ENCODE measurements at places on chromosomes 16 and 17.

- peak; percentile 38 for DNase-seq
Measured at GRCh38 chr17:9890124-9890523, 14.9 kb downstream of the RCVRN start.

DNA sequence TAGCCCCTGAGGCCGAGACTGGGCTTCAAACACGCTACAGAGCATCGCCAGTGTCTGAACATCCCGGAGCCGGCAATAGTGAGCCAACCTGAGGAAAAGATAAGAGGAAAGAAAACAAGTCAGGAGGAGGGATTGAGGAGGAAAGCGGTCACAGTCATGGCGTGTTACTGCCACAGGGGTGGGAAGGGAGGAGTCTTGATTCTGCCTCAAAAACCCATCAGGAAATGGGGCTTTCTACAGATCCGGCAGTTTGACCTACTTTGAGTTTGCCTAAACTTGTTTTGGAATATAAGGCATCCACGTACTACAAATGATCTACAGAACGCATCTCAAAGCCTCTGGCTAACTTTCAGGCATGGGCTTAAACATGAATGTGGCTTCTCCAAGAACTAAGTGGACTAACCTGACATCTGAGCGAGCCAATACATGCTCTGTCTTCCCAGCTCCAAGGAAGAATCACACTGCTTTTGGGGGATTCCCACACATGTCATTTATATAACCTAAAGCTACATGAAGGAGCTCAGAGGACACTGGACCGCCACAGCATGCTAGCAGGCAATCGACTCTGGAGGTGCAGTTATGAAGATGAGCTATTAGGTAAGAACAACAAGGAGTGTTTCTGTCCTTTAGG, 96.6 kb downstream of the WDR59 start:
- no peak for DNase-seq

DNA sequence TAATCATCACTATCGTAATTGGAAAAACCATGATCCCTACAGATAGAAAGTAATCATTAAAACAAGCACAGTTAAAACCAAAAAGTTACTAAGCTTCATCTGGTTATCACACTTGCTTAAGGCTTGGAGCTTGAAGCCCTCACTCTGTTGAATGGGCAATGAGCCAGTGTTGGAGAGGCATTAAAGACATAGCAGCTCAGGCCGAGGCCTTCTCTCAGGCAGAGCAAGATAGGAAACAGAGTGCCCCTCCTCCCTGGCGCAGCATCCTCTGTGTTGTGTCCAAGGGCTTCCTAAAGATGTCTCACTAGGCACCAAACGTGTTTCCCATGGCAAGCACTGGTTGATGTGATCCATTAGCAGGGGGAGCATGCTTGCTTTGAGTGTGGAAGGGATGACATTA, 34.9 kb upstream of the LGALS9 start:
- DNase-seq = no peak

GRCh38 chr16:30110661-30111060, 2.7 kb downstream of the GDPD3 start:
- DNase-seq = no peak

GRCh38 chr17:81952792-81953228, 5.8 kb upstream of the MYADML2 start:
- no peak for DNase-seq

GRCh38 chr17:74842599-74843351, 16.9 kb downstream of the GRIN2C start:
- no peak for DNase-seq

DNA sequence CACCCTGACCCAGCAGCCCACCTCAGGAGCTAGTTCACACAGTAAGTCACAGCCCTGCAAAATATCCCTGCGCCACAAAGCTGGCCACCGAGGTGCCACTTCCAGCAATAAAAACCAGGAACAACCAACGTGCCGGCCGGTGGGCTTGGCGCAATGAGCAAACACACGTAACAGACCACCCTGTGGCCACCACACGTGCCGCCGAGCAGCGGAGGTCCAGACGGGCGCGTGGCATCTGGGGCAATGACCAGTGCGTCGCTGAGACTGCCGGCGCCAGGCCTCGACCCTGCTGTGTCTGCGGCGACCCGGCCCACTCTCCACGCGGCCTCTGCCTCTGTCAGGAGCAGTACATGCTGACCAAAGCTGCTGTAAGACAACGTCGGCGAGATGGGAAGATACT, 31.5 kb downstream of the LMF1 start:
- no peak for DNase-seq

- DNase-seq = no peak
Measured at GRCh38 chr17:76727745-76728456, 1.3 kb downstream of the METTL23 start.

DNA sequence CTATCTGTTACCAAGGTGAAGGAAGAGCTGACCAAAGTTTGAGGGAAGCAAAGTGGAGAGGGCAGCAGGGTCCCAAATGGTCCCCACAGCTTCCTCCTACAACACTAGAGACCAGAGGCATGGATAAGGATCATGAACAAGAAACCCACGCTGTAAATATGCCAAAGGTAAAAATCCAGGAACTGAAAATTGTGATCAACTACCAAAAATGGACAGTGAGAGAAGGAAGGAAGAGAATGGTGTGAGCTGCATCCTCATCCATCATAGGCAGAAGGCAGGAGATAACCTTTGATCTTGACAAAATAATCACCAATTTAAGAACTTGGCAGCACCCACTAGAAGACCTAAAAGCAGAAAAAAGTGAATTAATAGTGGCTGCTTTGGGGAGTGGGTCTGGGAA, 66.2 kb downstream of the CYTH1 start:
- DNase-seq = no peak

- DNase-seq = no peak
Measured at GRCh38 chr16:66612422-66612821, 7.9 kb downstream of the CMTM3 start.

GRCh38 chr16:76207270-76207669, 69.9 kb upstream of the CNTNAP4 start:
- DNase-seq = no peak

DNA sequence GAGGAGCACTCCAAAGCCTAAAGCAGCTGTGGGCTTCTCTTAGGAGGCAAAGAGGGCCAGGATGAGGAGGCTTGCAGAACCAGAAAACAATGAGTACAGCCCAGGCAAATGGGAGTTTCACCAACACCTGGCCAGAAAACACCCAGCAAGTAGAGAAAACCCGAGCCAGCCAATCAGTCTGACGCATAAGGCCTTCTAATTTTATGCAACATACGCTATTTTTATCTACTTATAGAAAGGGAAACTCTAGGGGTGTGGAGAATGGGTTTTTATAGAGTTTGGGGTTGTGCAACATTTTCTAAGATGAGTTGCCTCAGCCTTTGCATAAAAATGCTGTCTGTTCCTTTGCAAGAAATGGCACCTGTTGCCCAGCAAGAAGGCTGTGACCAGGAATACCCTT, 529.0 kb upstream of the CDH5 start:
- no peak for DNase-seq

GRCh38 chr17:45043813-45044540, 7.5 kb downstream of the DCAKD start:
- no peak for DNase-seq

- DNase-seq = no peak
Measured at GRCh38 chr16:55331648-55332185, 7.7 kb downstream of the IRX6 start.

DNA sequence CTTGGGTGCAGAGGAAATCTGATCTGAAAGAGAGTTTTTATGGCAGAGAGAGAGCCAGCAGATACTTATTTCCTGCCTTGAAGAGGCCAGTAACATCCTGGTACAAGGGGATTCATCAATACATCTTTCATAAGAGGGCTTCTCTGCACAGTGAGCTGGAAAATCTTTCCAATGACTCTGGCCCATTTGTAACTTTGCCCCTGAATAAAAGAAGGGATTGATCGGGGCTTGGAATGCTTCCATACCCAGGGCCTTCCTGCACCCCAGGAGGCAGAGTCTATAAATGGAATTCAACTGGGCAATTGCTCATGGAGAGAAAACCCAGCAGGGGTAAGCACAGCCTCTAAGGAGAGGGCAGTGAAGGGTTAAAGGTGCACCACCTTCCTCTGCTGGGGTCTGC, 163.3 kb downstream of the XYLT1 start:
- DNase-seq = no peak

- DNase-seq = no peak
Measured at GRCh38 chr17:78787444-78787843, 5.4 kb upstream of the CYTH1 start.

DNA sequence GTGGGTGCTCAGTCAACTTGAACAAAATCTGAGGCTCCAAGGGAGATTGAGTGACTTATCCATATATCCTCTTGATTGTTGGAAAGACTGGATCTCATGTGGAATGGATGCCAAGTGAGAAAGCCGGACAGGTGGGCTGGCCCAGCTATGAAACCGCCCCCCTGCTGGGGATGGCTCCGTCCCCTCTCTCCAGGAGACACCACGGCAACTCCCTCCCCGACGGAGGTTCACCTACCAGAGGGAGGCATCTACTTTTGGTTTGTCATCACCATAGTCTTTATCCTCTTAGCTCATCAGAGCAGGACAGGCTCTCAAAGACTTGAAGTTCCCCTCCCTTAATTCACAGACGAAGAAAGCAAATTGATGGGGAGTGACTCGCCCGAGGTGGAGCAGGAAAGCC, 1.8 kb upstream of the ALG1 start:
- no peak for DNase-seq

DNA sequence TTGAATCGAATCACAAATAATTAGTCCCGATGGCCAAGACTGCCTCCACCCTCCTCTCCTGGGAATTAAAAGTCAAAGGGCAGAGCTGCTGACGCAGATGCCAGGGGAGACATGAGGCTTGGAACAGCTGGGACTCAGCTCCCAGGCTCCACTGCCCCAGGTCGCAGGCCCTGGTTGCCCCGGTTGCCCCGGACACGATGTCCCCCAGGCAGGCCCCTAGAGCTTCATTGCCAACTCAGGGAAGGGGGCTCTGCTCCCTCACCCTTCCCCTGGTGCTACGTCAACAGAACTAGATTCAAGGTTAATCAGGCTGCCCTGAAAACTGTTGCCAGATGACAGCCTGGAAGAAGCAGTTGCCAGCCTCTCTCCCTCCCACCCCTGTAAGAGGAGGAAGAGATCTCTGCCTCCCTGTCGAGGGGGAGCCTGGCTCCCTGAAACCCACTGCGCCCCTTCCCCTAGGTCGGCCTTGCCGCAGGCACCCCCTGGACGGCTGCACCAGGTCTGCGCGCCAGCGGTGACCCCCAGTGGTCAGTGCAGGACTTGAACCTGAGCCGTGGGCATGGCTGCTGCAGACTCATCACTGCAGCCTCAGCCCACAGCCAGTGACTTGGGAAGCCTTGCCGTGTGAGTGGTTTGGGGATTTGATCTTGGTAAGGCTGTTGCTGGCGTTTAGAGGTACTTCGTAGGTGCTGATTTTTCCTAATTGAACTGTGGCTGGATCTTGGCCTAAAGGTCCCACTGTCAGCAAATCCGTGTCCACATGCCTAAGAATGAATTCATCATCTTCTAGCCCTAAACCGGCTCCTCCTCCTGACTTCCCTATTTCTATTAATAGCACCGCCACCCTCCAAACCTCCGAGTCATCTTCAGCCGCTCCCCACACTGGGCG, 84.1 kb upstream of the TOB1 start:
- no peak for DNase-seq

DNA sequence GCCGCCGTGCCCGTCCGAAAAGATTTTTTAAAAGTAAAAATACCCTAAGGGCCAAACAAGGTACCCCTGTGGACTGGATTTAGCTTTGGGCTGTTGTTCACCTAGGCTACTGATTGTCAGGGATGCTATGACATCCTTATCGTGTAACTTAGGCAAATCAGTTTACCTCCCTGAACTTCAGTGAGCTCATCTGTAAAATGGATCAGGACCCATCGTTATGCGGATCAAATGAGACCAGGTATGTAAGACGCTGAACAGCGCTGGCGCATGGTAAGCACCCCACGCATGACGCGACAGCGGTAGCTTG, 658 bp upstream of the ZNF771 start:
- DNase-seq = no peak

GRCh38 chr16:31535737-31536136, 8.0 kb downstream of the AHSP start:
- no peak for DNase-seq

DNA sequence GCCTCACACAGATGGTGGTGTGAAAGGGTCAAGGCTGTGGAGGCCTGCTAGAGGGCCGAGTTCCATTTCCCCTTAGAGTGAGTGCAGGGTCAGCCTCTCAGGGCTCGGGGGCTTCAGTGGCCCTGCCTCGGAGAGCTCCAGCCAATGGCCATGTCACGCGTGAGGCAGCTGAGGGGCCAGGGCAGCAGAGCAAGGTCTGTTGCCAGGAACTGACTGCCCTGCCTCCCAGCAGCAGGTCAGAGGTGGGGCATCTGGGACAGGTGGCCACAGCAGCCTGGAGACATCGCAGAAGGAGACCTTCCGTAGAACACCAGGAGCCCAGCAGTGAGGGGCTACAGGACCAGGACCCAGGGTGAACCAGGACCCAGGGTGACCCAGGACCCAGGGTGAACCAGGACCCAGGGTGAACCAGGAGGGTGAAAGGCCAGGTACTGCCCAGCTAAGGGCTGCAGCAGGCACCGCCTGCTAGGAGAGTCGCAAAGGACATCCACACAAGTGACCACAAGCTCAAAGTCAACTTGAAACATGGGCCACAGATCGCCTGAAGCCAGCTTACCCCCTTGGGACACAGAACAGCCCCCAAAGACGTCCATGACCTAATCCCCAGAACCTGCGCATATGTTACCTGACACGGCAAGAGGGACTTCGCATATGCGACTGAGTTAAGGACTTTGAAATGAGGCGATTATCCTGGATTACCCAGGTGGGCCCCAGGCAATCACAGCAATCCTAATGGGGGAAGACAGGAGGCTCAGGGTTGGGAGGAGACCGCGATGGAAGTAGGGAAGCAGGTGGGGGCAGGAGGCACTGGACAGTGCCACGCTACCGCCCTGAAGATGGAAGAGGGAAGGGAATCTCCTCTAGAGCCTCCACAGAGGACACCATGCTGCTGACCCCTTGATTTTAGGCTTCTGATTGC, 4.8 kb upstream of the MEAK7 start:
- no peak for DNase-seq

DNA sequence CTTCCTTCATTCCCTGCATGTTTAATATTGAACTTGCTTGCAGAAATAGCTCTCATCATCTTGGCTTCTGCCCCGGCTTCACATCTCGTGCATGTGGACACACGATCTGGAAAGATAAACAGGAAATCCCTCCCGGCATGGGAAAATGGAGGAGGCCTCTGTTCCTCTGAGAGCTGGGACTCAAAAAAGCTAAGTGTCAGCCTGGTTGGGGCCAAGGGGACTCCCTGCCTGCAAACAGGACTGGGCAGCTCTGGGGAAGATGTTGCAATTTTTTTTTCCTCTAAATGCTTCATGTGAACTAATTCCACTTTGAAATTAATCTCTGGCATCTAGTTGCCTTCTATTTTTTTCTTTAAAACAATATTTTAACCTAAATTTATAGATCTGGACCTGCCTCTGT, 24.8 kb downstream of the ITPRIPL2 start:
- no peak for DNase-seq

All from GM12892 (cell line).